ENCODE measurements at places on chromosomes 13 and 19. TPM values are rescaled to one million over a fixed set of nuclear protein-coding genes. Genes with fewer than 3 reads are reported as not detected.

The IGFL1 gene
- polyA plus RNA-seq, result not detected

The ZNF285 gene
- polyA plus RNA-seq, result 1.4 TPM

The CERS4 gene
- polyA plus RNA-seq, result 66.3 TPM

The AP1M2 gene
- polyA plus RNA-seq, result 5.4 TPM

The SCGB2B2 gene
- polyA plus RNA-seq, result 0.12 TPM

The KRTDAP gene
- not detected for polyA plus RNA-seq

The URAD gene
- polyA plus RNA-seq, result 0.30 TPM

Measured in adipose tissue (tissue), 3 donors.